ENCODE measurements at places on chromosomes 12 and 14.

DNA sequence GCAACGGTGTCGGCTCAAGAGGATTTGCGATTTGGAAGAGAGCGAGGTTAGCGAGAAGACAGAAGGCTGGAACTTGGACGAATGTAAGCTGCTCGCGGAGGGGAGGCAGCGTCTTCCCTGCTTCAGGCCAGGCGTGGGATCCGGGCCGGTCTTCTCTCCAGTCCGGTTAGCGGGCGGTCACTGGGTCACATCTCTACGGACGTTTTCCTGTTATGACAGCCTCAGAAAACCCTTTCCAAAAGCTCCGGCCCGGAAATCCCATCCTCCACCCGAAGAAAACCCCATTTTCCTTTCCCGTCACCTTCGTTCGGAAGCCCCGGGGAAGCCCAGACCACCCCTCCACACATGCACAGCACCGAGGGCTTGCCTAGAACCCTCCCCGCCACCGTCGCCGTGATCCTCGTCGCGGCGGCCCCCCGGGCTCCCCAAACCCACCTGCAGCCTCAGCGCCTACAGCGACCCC, 268 bp downstream of the NDUFB1 start:
- H3K4me3 ChIP-seq: peak overlapping the region; percentile 71
- H3K27me3 ChIP-seq: no peaks in the 10 kb centered on the region
- H3K4me1 ChIP-seq: peaks cover 24% of the 10 kb centered on the region
- peaks cover 6% of the 10 kb centered on the region for H3K36me3 ChIP-seq
- DNase-seq: peak; percentile 57

DNA sequence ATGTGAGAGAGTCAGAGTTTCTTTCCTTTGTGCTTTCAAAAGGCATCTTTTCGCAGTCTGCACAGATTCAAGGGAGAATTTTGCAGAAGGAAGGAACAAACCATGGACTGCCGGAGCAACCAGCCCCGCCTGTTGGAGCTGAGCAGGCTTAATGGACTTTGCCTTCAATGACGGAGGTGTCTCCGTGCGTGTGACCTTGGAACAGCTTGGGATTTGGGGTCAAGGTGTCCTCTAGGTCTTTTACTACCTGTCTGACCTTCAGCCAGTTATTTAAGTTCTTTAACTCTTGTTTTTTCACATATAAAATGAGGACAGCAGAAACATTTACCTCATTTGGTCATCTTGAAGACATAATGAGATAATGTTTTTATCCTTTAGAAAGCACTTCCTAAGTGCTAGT, 4.1 kb downstream of the FGF23 start:
- peaks cover 10% of the 10 kb centered on the region for H3K4me1 ChIP-seq
- H3K36me3 ChIP-seq: no peaks in the 10 kb centered on the region
- no peak overlapping the region for H3K27ac ChIP-seq

DNA sequence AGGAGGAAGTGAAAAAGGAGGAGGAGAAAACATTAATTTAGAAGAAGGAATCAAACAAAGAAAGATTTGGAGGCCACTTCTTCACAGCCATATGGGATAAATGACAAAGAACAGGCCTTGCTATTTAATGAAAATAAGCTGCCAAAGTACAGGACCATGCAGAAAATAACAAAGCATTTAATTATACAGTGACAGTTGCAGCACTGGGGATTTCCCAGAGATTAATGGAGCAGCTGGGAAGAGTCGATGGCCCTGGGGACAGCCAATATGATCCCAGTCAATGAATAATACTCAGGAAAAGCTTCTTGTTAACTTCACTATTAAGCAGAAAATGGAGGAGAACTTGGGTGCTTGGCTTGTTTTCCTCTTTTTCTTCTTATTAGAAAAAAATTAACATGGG, 34.6 kb downstream of the RERG start:
- H3K36me3 ChIP-seq: no peaks in the 10 kb centered on the region
- H3K4me1 ChIP-seq: peaks cover 4% of the 10 kb centered on the region
- DNase-seq: no peak
- H3K4me3 ChIP-seq: no peak overlapping the region
- no peaks in the 10 kb centered on the region for H3K27me3 ChIP-seq
- no peak overlapping the region for H3K27ac ChIP-seq

- H3K4me3 ChIP-seq: no peak overlapping the region
- no peaks in the 10 kb centered on the region for H3K27me3 ChIP-seq
- no peak overlapping the region for H3K27ac ChIP-seq
- H3K4me1 ChIP-seq: no peaks in the 10 kb centered on the region
- DNase-seq: no peak
Observed at GRCh38 chr14:34965912-34966311, 16.9 kb upstream of the SRP54 start.

GRCh38 chr14:96752594-96752993, 44.6 kb upstream of the VRK1 start:
- no peaks in the 10 kb centered on the region for H3K36me3 ChIP-seq
- no peak for DNase-seq
- H3K27me3 ChIP-seq: no peaks in the 10 kb centered on the region
- H3K4me3 ChIP-seq: no peak overlapping the region

GRCh38 chr14:90577661-90578282, 180.9 kb downstream of the CALM1 start:
- no peaks in the 10 kb centered on the region for H3K27me3 ChIP-seq
- peaks cover 20% of the 10 kb centered on the region for H3K4me1 ChIP-seq
- no peak overlapping the region for H3K4me3 ChIP-seq
- no peaks in the 10 kb centered on the region for H3K36me3 ChIP-seq
- DNase-seq: no peak
- no peak overlapping the region for H3K27ac ChIP-seq

GRCh38 chr12:1702713-1703112, 11.8 kb downstream of the ADIPOR2 start:
- no peak for DNase-seq
- no peaks in the 10 kb centered on the region for H3K27me3 ChIP-seq
- no peak overlapping the region for H3K4me3 ChIP-seq
- peak overlapping the region; percentile 34 for H3K27ac ChIP-seq
- H3K4me1 ChIP-seq: no peaks in the 10 kb centered on the region

DNA sequence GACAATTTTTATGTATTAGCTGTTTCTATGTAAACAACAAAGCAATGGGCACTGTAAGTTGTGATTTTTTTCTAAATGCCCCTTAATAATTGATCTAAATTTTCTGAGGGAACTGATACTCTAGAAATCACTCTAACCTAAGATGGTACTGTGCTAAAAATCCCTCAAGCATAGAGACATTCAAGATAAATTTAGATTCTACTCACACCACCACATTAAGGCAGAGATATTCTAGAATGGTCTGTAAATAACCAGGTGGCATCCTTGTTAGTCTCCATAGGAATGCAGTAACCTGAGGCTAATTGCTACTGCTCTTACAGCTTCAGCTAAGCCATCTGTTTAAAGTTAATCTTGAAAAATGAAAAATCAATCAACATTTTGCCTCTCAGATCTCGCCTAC, 87.3 kb downstream of the SLC41A2 start:
- no peaks in the 10 kb centered on the region for H3K36me3 ChIP-seq
- no peaks in the 10 kb centered on the region for H3K27me3 ChIP-seq
- DNase-seq: no peak
- no peak overlapping the region for H3K27ac ChIP-seq
- H3K4me1 ChIP-seq: no peaks in the 10 kb centered on the region

- H3K4me1 ChIP-seq: no peaks in the 10 kb centered on the region
- H3K27ac ChIP-seq: no peak overlapping the region
- no peak overlapping the region for H3K4me3 ChIP-seq
- no peaks in the 10 kb centered on the region for H3K27me3 ChIP-seq
Observed at GRCh38 chr14:25868521-25869314, 729.1 kb downstream of the NOVA1 start.

DNA sequence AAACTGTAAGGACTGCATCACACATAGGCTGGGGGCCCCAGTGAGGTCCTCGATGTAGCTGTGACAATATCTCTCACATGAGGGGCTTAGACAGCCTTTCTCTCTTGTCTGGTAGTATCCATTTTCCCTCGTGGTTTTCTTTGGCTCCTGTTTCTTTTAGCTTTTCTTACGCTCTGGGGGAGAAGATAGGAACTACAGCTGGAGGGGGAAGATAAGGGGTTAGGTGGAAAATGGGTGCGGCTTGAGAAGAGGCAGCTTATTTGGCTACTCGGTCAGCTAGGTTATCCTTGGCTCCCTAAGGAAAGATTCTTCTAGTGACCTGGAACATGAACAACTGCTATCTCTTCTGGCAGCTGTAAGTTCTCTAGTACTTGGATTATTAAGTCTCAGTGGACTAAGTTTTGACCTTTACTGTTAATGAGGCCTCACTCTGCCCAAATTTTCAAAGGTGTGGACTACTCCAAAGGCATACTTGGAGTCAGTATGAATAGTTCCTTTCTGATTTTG, 28.7 kb upstream of the CPNE8 start:
- no peaks in the 10 kb centered on the region for H3K4me1 ChIP-seq
- H3K36me3 ChIP-seq: no peaks in the 10 kb centered on the region
- DNase-seq: no peak
- H3K27ac ChIP-seq: no peak overlapping the region

- H3K27me3 ChIP-seq: no peaks in the 10 kb centered on the region
- H3K36me3 ChIP-seq: no peaks in the 10 kb centered on the region
- DNase-seq: no peak
- no peak overlapping the region for H3K27ac ChIP-seq
- no peak overlapping the region for H3K4me3 ChIP-seq
- H3K4me1 ChIP-seq: peaks cover 10% of the 10 kb centered on the region
Observed at GRCh38 chr14:25001601-25002000, 48.3 kb downstream of the STXBP6 start.

- H3K4me1 ChIP-seq: peaks cover 15% of the 10 kb centered on the region
- H3K27me3 ChIP-seq: no peaks in the 10 kb centered on the region
- H3K4me3 ChIP-seq: no peak overlapping the region
Observed at GRCh38 chr14:95486875-95487668, 29.4 kb downstream of the SYNE3 start.

Data from neural progenitor cell (in vitro differentiated cells).